Endothelial cell (in vitro differentiated cells): ENCODE measurements at places on chromosomes 11 and 22.
A peak's percentile ranks its signal among the peaks of the same experiment; 100 is the strongest.

GRCh38 chr11:64801561-64802369 is 1.2 kb downstream of the MAP4K2 start:
- peak overlapping the region; percentile 84 for H3K27ac ChIP-seq
- H3K27me3 ChIP-seq = peaks cover 20% of the 10 kb centered on the region
- H3K36me3 ChIP-seq = peaks cover 28% of the 10 kb centered on the region
- H3K4me1 ChIP-seq = peaks cover 25% of the 10 kb centered on the region
- peak; percentile 48 for DNase-seq

DNA sequence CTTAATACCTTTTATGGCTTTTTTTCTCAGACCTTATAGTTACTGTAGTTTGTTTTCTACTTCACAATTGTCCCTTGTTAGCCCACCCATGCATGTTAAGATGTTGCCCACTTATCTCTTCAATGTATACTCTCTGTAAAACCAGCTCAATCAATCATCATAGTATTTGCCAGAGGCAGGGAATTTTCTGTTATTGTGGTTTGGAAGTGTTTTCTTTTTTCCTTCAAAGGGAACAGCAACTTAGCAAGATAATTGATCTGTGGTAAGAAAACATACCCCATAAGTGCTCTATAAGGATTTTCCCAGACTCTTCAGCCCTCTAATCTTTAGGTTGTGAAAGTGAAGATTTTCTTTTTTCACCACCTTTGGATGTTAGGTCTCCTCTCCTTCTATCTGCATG is 76.7 kb upstream of the SYT9 start:
- H3K4me3 ChIP-seq = no peak overlapping the region
- DNase-seq = no peak
- no peak overlapping the region for H3K27ac ChIP-seq

GRCh38 chr22:20423906-20424551 is 13.6 kb downstream of the SCARF2 start:
- H3K27ac ChIP-seq = no peak overlapping the region
- peaks cover 2% of the 10 kb centered on the region for H3K4me1 ChIP-seq
- peaks cover 10% of the 10 kb centered on the region for H3K36me3 ChIP-seq
- no peak overlapping the region for H3K4me3 ChIP-seq
- peaks cover 12% of the 10 kb centered on the region for H3K27me3 ChIP-seq
- DNase-seq = no peak

DNA sequence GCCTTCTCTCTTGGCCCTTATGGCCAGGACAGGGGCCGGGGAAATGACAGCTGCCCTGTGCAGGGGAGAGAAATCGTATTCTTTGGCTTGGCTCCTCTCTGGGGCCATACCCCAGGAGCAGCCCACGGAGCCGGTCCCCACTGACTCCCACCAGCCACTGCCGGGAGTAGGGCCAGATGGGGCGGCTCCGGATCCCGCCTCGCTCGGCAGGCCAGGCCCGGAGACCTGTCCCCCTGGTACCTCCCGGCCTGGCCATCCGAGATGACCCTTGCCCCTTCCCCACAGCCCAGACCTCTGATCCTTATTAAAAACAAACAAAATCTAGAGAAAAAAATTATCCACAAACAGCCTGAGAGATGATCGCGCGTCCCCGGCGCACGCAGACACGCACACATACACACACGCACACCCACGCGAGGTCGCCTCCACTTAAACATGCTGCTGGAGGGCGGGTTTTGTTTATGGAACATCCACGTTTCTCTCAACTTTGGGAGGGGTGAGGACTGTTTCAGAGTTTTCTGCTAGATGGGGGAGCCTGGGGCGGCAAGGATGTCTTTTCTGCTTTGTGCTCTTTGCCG is 59.1 kb downstream of the IGLL1 start:
- H3K27ac ChIP-seq = peak overlapping the region; percentile 100
- H3K4me3 ChIP-seq = peak overlapping the region; percentile 79
- no peak for DNase-seq

DNA sequence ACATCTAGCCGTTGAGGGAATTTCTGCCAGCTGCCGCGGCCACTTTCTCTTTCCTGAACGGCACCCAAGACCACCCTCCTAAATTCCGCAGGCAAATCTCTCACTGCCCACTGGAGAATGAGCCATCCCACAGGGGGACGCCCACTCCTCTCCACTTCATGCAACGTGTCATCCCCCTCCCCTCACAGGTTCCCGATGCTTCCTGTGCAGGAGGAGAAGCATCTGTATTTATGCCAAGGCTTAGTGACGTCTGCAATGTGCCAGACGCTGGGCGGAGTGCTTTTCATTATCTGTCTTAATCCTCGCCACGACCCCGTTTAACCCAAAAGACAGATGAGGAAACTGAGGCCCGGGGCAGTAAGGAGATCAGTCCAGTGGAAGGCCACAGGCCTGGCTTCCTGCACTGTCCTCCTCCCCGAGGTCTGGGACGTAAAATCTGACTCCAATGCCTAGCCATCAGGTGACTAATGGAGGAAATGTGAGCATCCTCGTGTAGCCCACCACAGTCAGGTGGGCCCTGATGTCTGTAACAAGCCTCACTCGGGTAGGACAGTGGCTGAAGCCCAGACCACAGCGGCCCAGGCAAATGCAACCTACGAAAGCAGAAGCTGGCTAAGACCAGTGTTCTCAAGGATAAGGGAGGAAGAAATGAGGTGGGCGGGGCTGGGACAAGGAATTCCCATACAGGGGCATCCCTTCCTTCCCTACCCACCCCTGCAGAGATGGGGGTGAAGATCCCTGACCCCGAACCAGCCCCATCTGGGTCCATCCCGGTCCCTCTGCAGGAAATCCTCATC is 23.1 kb downstream of the MN1 start:
- H3K27me3 ChIP-seq = no peaks in the 10 kb centered on the region
- H3K36me3 ChIP-seq = no peaks in the 10 kb centered on the region
- no peak for DNase-seq
- no peak overlapping the region for H3K27ac ChIP-seq
- no peak overlapping the region for H3K4me3 ChIP-seq

- no peak for DNase-seq
- peaks cover 15% of the 10 kb centered on the region for H3K4me1 ChIP-seq
- no peaks in the 10 kb centered on the region for H3K36me3 ChIP-seq
- H3K27me3 ChIP-seq = no peaks in the 10 kb centered on the region
- H3K27ac ChIP-seq = no peak overlapping the region
- no peak overlapping the region for H3K4me3 ChIP-seq
These were observed 262.7 kb downstream of the ETS1 start for GRCh38 chr11:128324531-128325141.

DNA sequence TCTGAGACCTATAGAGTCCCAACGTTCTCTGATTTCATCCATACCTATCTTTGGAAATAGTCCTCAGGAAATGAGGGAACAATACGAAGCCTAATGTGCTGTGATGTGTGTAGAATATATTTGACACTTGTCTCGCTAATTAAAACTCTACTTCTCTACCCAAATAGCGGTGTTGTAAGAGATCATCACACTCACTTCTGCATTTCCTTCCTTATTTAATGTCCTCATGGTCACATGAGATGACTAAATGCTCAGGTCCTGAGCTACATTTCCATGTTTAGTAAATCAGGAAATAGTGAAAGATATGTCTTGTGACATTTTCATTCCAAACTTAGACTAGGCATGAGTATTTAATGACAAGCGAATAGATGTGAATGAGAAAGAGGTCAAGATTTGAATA is 112.3 kb downstream of the MAML2 start:
- peaks cover 9% of the 10 kb centered on the region for H3K4me1 ChIP-seq
- peaks cover 2% of the 10 kb centered on the region for H3K27me3 ChIP-seq
- DNase-seq = no peak
- H3K36me3 ChIP-seq = no peaks in the 10 kb centered on the region
- H3K27ac ChIP-seq = no peak overlapping the region

DNA sequence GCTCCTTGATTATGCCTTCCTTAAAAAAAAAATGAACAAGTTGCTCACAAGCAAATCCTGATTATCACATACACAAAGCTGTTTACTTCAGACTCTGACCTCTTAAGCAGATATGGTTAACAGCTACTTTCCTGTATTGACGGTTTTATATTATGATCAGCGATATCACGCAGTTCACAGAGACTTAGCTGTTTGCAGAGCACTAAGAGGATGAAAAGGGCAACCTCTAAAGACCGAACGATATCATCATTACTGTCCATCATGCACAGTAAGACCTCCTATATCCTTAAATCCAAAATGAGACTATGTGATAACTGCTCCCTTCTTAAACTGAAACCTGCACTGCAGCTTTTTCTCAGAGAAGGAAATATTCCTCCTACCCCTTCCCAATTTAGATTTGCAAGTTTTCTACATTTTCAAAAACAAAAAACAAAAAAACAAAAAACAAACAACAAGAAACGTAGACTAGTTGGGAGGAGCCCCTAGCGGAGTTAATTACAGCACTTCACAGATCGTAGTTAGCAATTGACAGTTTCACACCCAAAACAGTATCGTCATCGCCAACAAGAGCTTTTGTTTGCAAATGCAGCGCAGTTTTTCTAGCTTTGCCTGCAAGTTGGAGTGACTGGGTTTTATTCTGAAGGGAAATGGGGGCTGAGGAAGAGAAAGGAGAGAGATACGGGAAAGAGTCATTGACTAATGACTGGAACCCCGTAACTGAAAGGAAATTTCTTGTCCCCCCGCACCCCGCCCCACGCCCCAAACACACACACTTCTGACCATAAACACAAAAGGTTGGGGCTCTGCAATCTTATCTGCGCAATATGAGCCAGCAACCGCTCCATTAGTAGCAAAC is 1.2 kb downstream of the DDX6 start:
- peak overlapping the region; percentile 99 for H3K4me3 ChIP-seq
- H3K4me1 ChIP-seq = peaks cover 10% of the 10 kb centered on the region
- peaks cover 4% of the 10 kb centered on the region for H3K36me3 ChIP-seq
- peak; percentile 4 for DNase-seq

DNA sequence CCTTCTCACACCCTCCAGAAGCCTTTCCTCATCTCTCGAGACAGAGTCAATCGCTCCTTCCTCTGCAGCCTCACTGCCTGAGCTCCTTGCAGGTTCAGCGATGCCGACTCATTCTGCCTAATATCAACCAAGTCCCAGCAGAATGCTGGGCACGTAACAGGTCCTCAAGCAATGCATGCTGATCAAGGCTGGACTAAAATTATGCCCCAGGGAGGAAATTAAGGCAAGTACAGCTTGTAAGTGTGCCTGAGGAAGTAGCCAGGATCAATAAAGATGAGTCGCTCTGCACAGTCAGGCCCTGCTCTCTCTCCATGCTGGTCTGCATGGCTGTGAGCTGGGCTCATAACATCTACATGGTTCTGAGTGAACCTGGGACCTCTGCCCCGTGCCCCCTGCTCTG is 25.6 kb upstream of the NRIP3 start:
- no peak overlapping the region for H3K4me3 ChIP-seq
- H3K27ac ChIP-seq = no peak overlapping the region
- DNase-seq = no peak

- no peak overlapping the region for H3K4me3 ChIP-seq
- H3K27ac ChIP-seq = no peak overlapping the region
- H3K36me3 ChIP-seq = no peaks in the 10 kb centered on the region
- H3K4me1 ChIP-seq = peaks cover 2% of the 10 kb centered on the region
- DNase-seq = peak; percentile 78
These were observed 673.1 kb downstream of the KCNA4 start for GRCh38 chr11:29343465-29344333.
